ENCODE measurements at places on chromosomes 7 and 10. TPM values are rescaled to one million over a fixed set of nuclear protein-coding genes. Genes with fewer than 3 reads are reported as not detected.

Gene CALCR
- total RNA-seq = 0.07 TPM

Gene CDH23
- total RNA-seq = 2.0 TPM

- H3K27ac ChIP-seq = peak overlapping the region; percentile 71
- H3K27me3 ChIP-seq = peaks cover 13% of the 10 kb centered on the region
- DNase-seq = peak; percentile 23
- H3K4me1 ChIP-seq = peaks cover 20% of the 10 kb centered on the region
- H3K36me3 ChIP-seq = no peaks in the 10 kb centered on the region
Observed at GRCh38 chr7:158495786-158496185, 91.8 kb downstream of the PTPRN2 start.

GRCh38 chr10:58873161-58873560 lies 303.3 kb upstream of the PHYHIPL start:
- no peaks in the 10 kb centered on the region for H3K36me3 ChIP-seq
- H3K27me3 ChIP-seq = peaks cover 5% of the 10 kb centered on the region
- no peak overlapping the region for H3K4me3 ChIP-seq

DNA sequence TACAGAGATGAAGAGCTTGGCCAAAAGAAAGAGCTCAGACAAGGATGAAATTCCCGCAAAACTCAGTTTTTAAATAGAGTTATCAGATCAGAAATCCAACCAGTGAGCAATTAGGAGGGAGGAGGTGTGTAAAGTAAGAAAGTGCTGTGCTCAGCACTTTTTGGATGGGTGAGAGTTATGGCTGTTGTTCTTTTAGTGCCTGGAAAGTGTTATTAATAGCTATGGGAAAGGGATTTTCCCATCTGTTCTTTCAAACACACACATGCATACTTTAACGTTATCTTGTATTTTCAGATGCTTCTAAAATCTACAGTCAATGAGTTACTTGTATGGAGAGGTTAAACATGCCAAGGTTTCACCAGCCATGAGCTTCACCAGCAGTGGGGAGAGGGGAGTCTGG lies 107.3 kb upstream of the TMEM72 start:
- no peaks in the 10 kb centered on the region for H3K27me3 ChIP-seq
- H3K36me3 ChIP-seq = no peaks in the 10 kb centered on the region

DNA sequence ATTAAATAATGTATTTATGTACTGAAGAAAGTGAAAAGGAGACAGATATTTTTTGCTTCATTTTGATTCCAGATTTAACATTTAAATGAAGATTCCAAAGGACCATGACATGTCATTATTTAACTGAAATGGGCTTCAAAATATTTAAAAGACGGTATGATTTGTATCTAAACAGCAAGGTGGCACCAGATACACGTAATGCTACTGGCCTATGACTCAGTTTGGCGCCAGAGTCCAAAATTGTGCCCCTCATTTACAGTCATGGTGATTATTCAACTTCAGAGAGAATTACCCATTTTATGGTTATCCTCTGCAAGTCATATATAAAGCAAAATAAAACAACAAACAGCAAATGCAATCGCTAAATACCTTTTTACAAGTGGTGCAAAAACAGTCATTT lies 94.5 kb downstream of the ETV1 start:
- no peak overlapping the region for H3K27ac ChIP-seq
- H3K27me3 ChIP-seq = no peaks in the 10 kb centered on the region
- peaks cover 25% of the 10 kb centered on the region for H3K36me3 ChIP-seq
- DNase-seq = no peak

- H3K4me1 ChIP-seq = peaks cover 10% of the 10 kb centered on the region
- H3K4me3 ChIP-seq = no peak overlapping the region
- DNase-seq = no peak
- peak overlapping the region; percentile 79 for H3K27ac ChIP-seq
- peaks cover 15% of the 10 kb centered on the region for H3K36me3 ChIP-seq
- no peaks in the 10 kb centered on the region for H3K27me3 ChIP-seq
Observed at GRCh38 chr10:131972474-131973071, 9.2 kb downstream of the BNIP3 start.

Measured in neural crest cell (in vitro differentiated cells).